ENCODE measurements at places on chromosomes 5 and 9.

DNA sequence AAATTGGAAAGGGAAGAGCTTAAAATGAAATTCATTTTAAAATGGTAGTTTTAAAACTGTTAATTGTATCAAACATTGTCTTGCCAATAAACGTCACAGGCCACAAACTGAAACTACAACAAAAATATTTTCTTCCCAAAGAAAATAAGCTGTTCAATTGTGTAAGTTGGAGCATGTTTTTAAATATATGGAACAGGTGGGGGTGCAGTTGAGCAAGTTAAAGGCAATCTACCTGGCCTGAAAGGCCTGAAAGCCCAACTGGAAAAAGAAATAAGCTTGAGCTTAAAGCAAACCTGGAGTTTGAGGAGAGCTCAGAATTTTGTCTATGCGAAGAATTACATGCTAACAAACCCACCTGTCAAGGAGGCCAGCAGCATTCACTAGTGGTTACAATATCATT is 439.5 kb downstream of the ACTL7B start:
- no peak for DNase-seq

DNA sequence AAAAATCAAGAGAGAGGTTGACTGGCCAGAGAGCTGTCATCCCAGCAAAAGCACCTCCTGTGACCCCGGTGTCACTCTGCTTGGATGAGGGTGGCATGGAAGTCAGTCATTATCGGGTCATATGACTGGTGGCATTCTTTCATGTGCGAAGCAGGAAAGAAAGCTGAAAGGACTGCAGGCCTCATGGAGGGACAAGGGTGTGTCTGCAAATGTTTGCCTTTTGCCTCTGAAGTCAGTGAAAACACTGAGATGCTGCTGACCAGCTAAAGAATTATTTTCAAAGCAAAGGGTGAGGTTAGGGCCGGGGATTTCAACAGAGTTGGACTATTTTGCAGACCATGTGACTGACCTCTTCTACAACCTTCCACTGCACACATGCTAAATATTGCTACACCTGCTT is 298.3 kb downstream of the CSNK1G3 start:
- DNase-seq: no peak

DNA sequence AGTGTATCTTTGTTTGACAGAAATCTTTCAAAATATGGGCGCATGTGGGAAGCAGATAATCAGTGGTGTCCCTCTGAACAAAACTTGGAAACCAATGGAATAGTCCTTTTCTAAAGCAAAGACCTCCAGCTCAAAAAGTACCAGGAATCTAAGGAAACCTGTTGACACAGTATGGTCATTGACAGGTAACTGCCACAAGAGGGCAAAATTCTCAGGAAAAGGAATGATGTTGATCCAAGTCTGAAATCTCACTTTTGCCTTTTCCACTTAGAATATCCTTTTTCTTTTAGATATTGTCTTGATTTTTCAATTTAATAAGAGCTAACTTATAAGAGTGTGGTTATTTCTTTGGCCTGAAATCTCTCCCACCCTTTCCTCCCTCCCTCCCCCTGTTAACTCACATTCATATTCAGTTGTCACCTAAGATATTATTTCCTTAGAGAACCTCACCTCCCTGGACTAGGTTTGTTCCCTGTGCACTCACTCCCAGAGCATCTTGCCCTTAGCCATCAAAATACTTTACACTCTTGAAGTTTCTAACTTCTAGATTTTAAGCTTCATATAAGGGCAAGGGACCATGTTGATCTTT is 59.0 kb upstream of the BARX1 start:
- no peak for DNase-seq

DNA sequence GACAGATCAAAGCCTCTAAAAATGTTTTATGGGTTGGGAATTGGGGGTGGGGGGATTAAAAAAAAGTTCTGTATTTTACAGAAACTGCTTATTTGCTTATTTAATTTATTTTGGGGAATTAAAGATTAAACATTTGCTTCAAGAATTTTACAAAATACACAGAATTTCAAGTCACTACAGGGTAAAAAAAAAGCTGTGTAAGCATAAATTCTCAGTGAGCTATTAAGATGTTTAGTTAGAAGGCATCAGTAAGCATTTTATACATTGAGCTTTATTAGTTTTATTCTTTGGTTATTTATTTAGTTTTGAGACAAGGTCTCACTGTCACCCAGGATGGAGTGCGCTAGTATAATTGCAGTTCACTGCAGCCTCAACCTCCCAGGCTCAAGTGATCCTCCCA is 5.2 kb downstream of the BDP1 start:
- no peak for DNase-seq

DNA sequence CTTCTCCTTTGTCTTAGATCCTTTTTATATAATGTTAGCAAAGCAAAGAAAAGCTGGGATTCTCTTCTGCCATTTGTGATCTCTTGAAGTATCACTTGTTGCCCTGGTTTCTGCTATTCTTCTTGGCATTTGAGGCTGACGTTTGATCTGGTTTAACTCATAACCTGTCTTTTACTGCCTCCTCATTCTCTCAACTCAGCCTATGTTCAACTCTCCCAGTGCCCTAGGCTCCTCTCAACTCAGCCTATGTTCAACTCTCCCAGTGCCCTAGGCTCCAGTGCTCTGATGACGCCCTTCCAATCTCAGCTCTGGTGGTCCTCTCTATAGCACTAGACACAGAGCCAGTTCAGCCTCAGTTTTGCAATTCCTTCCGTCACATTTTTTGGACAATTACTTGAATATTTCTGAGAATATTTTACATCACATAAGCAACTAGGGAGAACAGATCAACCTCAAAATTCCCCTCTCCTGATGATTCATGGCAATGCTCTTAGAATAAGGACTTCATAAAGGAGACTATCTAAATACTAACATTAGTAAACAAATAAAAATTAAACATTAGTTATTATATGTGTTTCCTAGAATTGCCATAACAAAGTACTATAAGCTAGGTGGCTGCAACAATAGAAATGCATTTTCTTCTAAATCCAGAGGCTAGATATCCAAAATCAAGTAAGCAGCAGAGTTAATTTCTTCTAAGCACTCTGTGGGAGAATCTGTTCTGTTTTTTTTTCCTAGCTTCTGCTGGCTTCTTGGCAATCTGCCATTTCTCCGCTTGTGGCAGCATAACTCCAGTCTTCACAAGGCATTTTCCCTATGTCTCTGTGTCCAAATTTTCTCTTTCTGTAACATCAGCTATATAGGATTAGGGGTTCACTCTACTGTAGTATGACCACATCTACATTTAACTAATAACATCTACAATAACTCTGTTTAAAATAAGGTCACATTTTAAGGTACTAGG is 662.1 kb upstream of the FTMT start:
- DNase-seq: no peak

DNA sequence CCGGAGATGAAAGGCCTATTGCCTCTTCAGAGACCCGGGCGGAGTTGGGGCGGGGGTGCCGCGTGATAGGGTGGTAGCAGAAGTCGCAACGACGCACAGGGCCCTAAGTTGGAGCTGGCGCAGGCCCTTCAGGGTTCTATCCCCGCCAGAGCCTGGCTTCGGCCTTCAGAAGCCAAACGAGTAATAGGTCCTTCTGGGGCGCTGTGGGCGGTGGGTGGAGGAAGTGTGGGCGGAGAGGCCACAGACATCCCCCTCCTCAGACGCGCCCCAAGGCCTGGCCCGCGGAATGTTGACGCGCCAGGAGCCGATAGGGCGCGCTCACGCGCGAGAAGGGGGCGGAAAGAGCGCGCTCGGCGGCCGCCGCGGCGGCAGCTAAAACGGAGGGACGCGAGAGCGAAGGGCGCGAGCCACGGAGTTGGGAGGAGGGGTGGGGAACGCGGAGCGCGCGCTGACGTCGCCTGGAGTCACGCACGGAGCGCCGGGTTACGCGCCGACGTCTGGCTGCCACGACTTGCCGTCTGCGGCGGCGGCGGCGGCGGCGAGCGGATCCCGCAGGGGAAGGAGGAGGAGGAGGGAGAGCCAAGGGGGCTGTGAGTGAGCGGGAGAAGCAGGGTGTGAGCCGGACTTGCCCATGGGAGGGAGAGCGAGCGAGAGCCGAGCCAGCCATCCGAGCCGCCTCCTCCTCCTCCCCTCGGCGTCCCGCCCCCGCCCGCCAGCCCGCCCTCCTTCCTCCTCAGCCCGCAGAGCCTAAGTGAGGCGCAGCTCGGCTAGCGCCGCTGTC is 6.4 kb upstream of the PURA start:
- peak; percentile 41 for DNase-seq

DNA sequence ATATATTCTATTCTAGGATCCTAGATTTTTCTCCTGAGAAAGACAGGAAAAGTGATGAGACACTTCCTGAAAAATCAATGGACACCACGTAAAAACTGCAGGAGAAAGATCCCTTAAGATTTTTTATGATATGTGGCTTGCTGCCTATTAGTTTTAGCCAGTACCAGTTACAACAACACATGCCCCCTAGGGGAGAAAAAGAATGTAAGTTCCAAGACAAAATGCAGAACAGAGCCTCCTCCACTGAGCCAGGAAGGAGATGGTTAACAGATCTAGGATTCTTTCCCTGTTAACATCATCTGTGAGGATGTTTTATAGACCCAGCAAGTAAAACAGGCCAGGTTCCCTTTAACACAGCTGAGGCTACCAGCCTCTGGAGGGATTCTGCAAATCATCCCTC is 574.7 kb downstream of the TLE4 start:
- no peak for DNase-seq

- no peak for DNase-seq
Observed at GRCh38 chr9:128045831-128046230, 21.3 kb downstream of the NAIF1 start.

GRCh38 chr5:82662340-82662739 is 384.2 kb upstream of the RPS23 start:
- no peak for DNase-seq

DNA sequence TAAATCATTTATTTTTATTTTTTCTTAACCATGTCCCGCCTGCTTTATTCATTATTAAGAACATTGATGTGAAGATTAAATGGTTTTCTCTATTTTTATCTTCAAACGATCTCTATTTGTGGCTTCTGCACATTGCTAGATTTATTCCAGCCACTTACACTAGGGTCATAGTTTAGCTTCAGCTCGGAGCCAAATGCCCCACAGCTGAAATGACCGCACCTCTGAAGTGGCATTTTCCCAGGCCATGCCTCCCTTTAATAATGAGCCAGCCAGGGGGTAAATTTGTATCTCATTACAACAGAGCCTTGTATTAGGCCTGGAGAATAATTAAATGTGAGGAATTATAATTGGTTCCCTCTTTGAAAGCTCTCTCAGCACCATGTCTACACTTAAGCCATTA is 89.4 kb downstream of the DOCK8 start:
- DNase-seq: no peak

DNA sequence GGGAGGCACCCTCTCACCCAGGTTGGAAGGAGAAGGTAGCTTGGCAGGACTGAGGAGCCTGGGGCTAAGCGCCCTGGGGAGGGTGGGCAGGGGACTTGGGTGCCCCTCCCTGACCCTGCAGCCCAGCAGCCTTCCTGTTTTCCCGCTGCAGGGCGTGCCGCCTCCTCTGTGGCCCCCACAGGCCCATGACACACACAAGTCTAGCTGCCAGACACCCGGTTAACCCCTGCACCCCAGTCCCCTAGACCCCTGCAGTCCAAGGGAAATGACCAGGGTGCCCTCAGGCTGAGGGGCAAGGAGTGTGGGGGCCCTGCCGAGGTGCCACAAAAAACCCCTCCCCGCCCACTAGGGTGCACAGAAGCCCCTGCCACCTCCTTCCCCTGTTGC is 33.0 kb downstream of the GOLGA2 start:
- no peak for DNase-seq

GRCh38 chr5:37957218-37957617 is 117.4 kb upstream of the GDNF start:
- DNase-seq: no peak

- no peak for DNase-seq
Observed at GRCh38 chr5:164860896-164861295, 1355.5 kb downstream of the MAT2B start.

GRCh38 chr9:133543772-133544467 is 9.4 kb downstream of the ADAMTSL2 start:
- no peak for DNase-seq

GRCh38 chr5:142015781-142016533 is 3.1 kb upstream of the GNPDA1 start:
- DNase-seq: no peak

GRCh38 chr5:457195-457961 is 14.4 kb downstream of the EXOC3 start:
- no peak for DNase-seq

DNA sequence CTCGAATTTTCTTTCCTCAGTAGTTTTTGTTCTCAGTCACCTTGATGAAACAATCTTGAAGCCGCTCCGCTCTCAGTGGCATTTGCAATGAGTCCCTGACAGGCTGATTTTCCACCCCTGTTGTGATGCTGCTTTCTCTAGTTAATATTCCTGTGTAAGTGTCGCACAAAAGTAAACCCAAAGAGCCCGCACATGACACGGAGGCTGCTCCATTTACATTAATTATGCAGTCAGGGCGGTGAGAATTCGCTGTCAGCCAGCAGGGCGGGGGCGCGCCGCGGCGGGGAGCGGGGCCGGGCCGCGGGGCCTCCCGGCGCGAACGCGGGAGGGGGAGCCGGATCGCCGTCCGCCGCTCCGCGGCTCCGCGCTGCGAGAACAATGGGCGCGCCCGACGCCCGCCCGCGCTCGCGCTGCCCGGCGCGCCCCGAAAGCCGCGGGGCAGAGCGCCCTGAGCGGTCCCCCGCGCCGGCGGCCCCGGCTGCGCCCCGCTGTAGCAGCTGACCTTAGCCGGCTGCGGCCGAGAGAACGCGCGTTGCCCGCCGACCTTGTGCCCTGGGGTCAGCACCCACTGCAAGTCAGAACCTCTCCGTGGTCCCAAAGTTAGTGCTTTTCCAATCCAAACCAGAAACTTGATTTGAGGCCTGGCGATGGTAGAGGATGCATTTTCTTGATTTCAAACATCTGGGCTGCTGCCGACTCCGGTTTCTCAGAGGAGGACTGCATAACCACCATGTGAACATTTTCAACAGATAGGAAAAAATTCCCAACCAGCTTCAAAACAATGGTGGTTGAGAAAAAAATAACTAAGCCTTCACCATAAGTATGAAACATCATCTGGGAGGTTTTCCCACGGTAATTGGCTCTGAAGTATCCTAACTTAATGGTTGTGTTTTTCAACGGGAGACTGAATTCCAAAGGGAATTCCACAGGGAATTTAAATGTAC is 142.6 kb downstream of the PBX3 start:
- DNase-seq: no peak

- DNase-seq: no peak
Observed at GRCh38 chr5:89597878-89598277, 714.9 kb upstream of the MEF2C start.

DNA sequence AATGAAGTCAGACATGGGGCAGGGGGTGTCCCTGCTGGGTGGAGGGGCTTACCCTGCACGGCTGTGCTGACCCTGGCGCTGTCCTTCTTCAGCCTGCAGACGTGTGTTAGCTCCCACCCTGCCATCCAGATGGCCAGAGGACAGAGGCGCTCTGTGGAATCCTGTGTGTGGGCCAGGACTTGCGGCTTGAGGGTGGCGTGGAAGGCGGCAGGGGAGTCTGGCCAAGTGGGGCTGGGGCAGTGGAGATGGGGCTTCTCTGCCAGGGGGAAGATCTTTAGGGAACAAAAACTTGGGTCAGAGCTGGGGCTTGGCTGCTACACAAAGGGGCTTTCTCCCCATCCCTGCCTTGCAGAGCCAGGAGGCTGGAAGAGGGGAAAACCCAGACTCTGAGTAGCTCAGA is 46.5 kb upstream of the SYNPO start:
- no peak for DNase-seq

GRCh38 chr5:154509784-154510555 is 31.9 kb upstream of the HAND1 start:
- DNase-seq: no peak

Measured in cerebellar nuclear complex (tissue), 1 donor.